ENCODE measurements at places on chromosomes 13 and 19. TPM values are rescaled to one million over a fixed set of nuclear protein-coding genes. Genes with fewer than 3 reads are reported as not detected.

The FLT1 gene
- total RNA-seq: 7.5 TPM

The CEACAM6 gene
- not detected for total RNA-seq

The BIVM gene
- 31.8 TPM for total RNA-seq

DNA sequence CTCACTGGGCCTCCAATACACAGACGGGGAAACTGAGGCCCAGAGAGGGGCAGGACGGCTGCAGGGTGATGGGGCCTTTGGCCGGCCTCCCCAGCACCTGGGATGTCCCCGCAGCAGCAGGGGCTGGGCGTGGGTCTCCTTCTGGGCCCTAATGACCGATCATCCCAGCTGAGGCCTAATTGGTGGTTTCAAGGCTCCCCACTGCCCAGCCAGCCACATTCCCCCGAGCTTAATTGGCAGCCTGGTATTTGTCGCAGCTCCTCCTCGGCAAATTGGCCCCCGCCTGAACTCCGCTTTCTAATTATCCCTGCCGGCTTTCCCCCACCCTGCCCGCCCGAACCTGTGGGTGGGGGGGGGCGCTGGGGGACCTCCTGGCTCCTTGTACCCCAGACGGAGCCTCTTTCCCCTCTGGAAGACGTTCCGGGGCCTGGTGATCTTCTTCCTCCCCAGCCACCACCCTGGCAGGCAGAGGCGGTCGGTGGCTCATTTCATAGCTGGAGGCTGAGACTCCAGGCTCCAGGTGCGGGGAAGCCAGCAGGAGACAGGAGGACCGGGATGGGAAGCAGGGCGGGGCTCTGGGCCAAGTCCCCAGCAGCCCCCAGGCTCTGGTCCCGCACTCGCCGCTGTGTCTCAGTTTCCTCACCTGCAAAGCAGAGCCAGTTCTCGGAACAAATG is 27.2 kb upstream of the WDR18 start:
- DNase-seq: peak; percentile 78

DNA sequence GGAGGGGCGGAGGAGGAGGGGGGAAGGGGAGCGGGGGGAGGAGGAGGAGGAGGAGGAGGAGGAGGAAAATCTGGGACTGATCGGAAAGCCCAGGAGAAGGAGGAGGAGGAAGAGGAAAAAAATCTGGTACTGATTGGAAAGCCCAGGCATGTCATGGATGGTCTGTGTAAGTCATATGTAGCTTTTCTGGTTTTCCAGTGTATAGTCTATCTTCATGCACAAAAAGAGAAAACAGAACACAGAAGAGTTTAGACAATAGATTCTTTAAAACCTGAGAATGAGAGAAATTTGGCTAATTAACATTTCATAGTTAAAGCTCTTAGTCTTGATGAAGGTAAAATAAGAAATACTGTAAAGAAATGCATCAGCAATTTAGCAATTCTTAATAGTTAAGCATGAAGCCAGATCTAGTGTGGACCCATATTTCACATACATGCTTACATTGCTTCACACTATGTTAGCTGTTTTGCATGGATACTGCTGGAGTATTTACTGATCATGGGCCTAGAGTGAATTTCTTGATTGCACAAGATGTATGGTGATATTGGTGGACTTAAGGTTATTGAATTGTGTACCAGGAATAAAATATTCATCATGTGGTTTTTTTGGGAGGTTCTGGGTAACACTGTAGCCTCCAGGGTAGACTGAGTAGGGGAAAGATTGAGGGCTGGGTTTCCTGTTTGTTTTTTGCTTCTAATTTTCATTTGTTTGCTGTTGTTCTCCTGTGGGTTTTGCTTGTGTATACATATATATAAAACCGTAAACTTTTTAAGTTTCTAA is 41.4 kb downstream of the SUCLA2 start:
- no peak for DNase-seq

GRCh38 chr13:92362717-92363116 is 863.9 kb upstream of the GPC6 start:
- DNase-seq: no peak

- peak; percentile 51 for DNase-seq
These were observed 15.7 kb downstream of the STK11 start for GRCh38 chr19:1220976-1221903.

DNA sequence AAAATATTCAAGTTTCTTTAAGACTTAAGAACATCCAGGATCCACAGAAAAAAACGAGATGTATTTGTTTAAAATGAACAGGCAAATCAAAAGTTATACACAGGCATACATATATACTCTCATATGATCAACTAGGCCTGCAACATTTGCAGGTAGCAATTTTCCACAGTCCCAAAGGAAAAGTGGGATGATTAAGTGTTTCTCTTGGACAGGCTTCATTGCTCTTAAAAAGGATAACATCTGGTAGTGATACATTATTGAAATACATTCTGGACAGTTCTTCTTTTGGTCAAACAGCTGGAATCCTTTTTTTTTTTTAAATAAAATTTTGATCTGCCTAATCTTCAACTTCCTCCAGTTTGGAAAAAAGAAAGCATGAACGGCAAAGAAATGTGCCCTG is 114.8 kb upstream of the TDRD3 start:
- no peak for DNase-seq
